RKO (cell line): ENCODE measurements at places on chromosomes 11 and 22.

DNA sequence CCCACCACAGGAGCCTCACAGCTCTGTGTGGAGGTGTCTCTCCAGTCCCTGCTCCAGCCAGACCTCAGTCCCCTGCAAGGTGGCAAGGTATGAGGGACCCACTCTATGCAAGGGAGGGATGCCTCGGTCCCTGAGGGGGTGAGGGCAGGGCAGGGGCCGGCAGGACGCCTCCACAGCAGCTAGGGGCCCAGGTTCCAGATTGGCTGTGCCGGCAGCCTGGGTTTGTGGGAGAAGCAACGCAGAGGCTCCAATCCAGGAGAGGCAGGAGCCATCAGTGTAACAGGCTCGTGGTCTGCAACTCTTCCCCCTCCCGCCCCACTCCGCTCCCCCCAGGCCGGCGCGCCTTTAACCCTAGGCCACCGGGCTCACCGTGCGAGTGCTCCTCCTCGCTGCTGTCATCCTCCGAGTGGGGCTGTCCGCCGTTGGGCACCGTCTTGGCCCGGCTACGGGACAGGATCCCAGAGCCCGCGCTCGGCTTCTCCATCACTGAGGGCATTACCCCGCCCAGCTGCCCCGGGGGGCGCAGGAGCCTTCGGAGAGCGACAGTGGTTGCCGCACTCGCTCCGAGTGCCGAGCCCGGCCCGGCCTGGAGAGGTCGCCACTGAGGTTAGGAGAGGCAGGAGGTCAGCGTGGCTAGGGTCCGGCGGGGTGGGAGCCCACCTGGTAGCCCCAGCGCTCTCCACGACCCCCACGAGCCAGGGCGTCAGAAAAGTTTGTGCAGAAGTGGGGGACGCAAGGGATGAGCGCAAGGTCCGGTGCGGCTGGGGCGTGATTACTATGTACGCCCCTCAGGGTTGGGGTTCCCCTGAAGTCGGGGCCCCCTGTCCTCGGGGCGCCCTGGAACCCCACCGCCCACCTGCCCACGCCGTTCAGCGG is 765 bp downstream of the RCOR2 start:
- peak; percentile 53 for DNase-seq

- DNase-seq: no peak
Measured at GRCh38 chr11:43738600-43739409, 58.3 kb downstream of the HSD17B12 start.

GRCh38 chr11:105152560-105152959 is 13.0 kb upstream of the CARD18 start:
- no peak for DNase-seq

- DNase-seq: peak; percentile 72
Measured at GRCh38 chr11:16613512-16614381, 124.7 kb upstream of the C11orf58 start.

DNA sequence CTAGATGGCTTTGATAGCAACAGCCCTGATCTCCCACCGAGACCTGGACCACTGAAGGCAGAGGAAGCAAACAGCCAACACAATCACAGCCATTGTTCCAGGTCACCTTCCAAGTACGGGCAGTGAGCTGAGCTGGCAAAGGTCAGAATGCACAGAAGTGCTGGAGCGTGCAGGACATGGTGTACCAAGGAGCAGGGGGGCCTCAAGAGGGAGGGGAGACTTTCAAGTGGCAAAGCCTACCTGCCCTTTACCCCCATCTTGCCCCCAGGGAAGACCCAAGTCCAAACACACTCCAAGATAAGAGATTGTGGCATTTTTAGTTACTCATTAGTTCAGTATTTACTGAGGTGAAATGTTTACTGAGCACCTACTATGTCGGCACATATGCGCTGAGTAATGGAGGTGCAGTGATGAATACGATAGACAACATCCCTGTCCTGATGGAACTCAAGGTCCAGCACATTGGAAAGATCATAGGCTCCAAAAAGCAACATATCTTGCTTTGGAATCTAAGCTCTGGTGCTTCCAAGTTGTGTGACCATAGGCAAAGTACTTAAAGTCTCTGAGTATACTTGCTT is 26.0 kb upstream of the TTC12 start:
- DNase-seq: no peak

GRCh38 chr11:23727794-23728193 is 769.1 kb upstream of the LUZP2 start:
- DNase-seq: no peak

DNA sequence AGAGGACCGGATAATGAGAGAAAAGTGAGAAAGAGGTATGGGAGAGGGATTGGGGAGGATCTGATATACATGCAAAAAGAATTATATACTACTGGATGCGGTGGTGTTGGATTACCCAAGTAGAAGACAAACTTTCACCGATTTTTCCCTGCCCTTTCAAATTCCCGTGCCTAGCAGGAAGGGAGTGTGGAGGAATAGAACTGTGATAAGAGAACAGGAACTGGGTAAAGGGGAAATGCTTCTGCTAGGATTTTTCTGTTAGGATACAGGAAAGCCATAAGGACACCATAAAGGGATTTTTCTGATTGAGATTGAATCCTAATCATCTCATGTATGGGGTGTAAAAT is 480 bp upstream of the MTMR2 start:
- peak; percentile 24 for DNase-seq

DNA sequence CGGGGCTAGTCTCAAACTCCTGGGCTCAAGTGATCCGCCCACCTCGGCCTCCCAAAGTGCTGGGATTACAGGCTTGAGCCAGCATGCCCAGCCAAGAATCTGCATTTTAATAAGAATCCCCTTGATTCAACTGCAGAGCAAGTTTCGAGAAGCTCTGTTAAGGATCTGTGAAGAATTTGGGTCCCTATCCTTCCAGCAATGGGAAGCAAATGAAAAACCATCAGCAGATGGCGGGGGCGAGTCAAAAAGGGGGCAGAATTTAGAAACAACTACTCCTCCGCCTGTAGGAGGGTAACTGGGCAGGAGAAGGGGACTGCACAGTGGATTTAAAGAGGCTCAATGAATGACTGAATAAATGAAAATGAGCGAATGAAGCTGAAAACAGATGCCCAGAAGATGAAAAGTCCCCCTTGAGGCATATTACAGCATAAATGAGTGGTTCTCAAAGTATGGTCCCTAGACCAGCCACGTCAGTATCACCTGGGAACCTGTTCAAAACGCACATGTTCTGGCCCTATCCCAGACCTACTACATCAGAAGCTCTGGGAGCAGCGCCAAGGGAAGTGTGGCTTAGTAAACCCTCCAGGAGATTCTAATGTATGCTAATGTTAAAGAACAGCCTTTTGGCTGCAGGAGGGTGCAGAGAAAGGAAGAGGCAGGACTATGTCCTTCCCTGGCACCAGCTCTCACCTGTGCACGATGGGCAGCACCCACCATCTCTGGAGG is 15.0 kb downstream of the VWCE start:
- no peak for DNase-seq

GRCh38 chr11:62708793-62709192 is 1.3 kb downstream of the GNG3 start:
- DNase-seq: no peak

GRCh38 chr11:12526789-12527188 is 147.4 kb upstream of the TEAD1 start:
- DNase-seq: peak; percentile 6

- no peak for DNase-seq
Measured at GRCh38 chr11:886568-886967, 24.0 kb downstream of the CHID1 start.

- no peak for DNase-seq
Measured at GRCh38 chr22:16609548-16610261, 17.1 kb upstream of the CCT8L2 start.

DNA sequence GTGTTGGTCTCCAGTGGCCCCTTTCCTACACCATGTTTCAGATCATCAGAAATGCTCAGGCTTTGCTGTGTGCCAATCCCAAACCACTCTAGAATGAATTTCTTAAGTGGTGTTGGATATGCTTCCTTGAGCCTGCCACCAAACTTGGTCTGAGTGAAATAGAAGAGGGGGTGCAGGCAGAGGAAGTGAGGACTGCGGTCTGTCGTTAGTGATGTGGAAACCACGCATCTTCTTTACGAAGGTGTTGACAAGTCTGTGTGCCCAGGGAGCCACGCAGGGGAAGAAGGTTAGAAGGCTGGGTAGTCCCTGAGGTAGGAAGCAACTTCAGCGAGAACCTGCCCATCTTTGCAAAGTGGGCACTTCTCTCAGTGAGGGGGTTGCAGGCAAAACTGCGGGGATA is 187.4 kb upstream of the NAV2 start:
- DNase-seq: no peak
